ENCODE measurements at places on chromosomes 7 and 10.

DNA sequence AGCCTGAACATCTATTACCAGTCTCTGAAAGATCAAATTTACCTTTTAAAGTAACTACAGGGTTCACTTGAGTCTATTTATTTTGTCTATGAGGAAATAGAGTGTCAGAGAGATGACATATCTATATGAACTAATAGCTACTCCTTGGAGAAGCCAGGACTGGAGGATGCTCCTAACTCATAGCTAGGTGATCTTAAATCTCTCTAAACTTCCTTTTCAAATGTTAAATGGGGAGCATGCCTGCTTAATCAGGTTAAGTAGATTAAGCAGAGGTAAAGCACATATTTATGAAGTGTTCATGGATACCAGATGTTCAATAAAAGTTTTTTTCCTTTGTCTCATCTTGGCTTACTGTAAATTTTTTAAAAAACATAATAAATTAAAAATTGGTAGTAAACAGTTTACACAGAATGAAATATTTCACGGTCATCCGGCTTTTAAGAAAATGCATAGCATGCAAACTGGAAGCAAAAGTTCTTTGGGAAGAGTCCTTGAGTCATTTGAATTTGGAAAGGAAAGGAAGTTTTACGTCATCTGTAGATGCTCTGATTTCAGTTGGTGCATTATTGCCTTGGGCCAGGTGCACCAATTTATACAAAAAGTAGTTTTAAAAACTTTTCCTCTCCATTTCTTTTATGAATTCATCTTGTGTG lies 155.1 kb downstream of the BICC1 start:
- no peak for DNase-seq

- no peak for DNase-seq
Observed at GRCh38 chr10:8790390-8790789, 735.9 kb downstream of the GATA3 start.

DNA sequence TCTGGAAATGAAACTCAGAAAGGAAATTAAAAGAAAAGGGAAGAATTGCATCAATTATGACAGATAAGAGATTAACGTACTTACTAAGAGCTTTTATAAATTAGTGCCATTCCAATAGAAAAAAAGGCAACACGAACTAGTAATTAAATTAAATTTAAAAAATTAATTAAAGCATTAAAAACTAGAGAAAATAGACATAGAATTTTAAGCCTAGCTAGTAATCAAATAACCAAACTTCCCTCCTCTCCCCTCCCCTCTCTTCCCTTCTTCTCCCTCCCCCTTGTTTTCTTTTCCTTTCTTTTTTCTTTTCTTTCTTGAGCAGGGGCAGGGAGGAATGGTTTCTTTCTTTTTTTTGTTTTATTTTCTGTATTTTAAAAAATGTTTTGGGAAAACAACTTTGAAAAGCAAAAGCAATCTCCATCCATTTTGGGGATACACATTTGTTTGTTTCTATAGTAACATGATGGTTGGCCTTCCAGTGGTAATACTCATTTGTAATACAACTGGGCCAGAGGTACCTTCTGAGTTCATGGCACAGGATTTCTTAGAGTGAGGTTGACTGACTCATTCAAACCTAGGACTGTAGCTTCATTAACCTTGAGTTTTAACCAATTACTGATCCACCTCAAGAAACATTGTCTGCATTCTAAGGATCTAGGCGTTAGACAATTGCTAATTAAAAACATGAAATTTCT lies 132.6 kb downstream of the ST7 start:
- DNase-seq = no peak

DNA sequence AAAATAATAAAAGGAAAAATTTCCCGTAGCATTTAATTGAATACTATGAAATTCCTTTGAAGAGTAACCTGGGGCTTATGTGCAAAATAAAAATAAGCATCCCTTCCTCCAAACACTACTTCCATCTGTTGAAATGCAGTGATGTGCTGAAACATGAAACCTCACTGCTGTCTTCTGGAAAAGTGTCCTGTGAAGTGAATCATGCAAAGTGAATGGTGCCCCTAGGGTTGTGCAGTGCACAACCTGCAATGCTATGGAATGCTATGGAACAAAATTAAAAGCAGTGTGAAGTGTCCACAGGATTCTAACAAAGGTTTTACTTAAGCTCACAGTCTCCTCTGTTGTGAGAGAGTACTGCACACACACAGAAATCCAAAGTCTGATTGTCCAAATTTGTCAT lies 480.9 kb downstream of the ETV1 start:
- no peak for DNase-seq

DNA sequence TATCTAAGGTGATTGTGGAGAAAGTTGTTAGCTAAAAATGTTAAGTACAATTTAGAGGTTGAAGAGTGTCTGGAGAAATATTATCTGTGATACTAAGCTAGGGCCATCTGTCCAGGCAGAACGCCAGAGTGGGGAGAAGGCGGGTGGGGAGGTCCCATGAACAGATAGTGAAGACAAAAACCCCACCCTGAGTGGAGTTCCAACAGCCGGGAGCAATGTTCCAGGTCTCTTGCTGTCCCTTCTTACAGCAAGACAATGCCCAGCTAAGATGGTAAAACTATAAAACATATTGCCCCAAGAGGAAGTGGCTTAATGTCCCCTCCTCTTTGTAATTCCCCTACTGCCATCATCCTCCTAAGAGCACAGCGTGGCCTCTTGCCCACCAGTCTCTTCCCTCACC lies 10.4 kb upstream of the IL15RA start:
- DNase-seq = no peak
